ENCODE measurements at places on chromosomes 12 and 14.

- no peak for DNase-seq
These were observed 15.3 kb downstream of the MAP3K12 start for GRCh38 chr12:53483979-53484377.

DNA sequence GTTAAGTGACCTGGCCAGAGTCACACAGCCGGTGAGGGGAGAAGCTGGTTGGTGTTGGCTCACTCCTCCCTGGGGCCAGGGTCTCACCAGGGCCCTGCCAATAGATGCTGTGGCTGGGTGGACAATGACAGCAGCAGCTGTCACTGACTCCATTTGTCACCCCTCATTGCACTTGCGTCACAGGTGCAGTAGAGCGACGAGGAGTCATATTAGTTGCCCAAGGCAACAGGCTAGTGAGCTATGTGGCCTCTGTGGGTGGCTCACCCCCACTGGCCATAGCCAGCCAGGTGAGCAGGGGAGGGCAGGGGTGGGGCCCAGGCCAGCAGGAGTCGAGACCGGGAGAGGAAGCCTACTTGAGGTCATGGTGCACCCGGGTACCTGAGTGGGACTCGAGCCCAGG, 9.7 kb downstream of the SLC25A47 start:
- no peak for DNase-seq

- no peak for DNase-seq
These were observed 53.4 kb downstream of the PLBD1 start for GRCh38 chr12:14514154-14514842.

- no peak for DNase-seq
These were observed 31.7 kb upstream of the EVL start for GRCh38 chr14:100033347-100034075.

DNA sequence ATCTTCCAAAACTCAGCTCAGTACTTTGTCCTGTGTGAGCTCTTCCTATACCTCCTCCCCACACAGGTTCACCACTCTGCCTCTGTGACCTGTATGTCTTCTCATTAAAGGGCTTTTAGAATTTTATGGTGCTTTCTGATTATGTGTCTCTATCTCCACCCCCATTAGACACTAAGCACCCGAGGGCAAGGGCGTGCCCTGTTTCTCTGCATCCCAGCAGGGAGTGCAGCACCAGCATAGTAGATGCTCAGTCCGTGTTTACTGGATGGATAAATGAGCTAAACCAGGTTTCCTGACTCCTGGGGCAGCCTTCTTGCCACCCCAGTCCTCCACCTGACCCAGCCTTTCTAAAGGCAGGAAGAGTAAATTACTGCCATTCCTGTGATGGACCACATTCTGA, 333.8 kb downstream of the CACNA1C start:
- DNase-seq: no peak

GRCh38 chr14:77154421-77154820, 12.8 kb upstream of the ZDHHC22 start:
- no peak for DNase-seq

DNA sequence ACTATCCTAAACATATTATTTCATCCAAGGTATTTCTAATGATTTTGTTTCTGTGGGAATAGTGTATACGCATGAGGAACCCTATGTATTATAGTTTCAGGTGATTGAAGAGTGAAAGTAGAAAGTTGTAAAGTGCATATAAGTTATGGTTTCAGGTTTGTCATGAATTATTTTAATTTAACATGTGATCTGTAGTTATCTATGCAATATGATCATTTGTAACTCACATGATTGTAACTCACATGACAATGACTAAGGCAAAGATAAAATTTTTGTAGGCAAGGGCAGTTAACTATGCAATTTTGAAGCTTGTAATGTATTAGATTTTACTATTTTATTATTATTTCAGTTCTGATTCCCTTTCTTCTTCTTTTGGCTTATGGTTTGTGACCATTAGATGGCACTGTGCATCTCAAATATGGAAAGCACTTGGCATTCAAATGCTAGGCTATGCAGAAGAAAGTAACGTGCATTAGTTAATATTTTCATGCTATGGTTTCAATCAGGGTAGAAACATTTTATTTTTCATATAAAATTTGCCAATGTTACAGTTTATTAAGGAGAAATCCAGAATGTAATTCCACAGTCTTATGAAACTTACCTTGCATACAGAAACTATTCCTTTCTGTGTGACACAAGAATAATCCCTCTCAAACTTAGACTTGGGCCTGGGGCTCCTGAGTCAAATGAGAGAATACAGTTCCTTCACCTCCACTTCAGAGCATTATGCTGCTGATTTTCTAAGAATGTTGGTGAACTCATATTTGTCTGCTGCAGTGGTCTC, 15.8 kb upstream of the TMEM30B start:
- no peak for DNase-seq

GRCh38 chr14:49134940-49135339, 451.2 kb downstream of the RPS29 start:
- DNase-seq: no peak

DNA sequence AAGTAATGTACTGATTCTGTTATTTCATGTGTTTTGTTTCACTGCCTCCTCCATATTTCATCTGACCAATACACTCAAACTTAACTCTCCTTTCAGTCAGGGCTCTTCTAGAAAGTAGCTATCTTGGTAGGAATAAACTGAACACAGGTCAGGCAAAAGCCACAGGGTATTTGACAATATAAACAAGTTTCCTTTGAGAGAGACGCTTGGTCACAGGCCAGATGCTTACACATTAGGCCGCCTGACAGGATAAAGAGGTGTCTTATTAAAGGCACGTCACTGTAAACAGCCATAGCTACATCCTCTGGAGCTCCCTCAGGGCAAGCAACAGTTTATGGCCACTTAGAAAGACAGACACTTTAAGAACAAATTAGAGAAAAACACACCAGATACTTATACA, 607.5 kb downstream of the SLC6A15 start:
- DNase-seq: no peak

Measured in NCI-H2081 treated with DMSO at 0.1 percent for 48 hours (cell line).